ENCODE measurements at places on chromosomes 4 and X.

GRCh38 chr4:170758988-170759387 lies 669.2 kb upstream of the AADAT start:
- no peak for DNase-seq

GRCh38 chrX:121598356-121598755 lies 550.9 kb downstream of the GLUD2 start:
- no peak for DNase-seq

GRCh38 chrX:8783714-8784098 lies 17.5 kb downstream of the FAM9A start:
- no peak for DNase-seq

- DNase-seq = no peak
Observed at GRCh38 chrX:97494756-97495372, 611.2 kb downstream of the RPA4 start.

All from COR-L47 (cell line).